ENCODE measurements at places on chromosomes 1 and 21. TPM values are rescaled to one million over a fixed set of nuclear protein-coding genes. Genes with fewer than 3 reads are reported as not detected.

The PCAT6 gene
- 6.4 TPM for total RNA-seq

The MIA3 gene
- total RNA-seq: 55.2 TPM

- no peaks in the 10 kb centered on the region for H3K27me3 ChIP-seq
- no peak overlapping the region for H3K4me3 ChIP-seq
- H3K36me3 ChIP-seq: no peaks in the 10 kb centered on the region
- DNase-seq: no peak
Observed at GRCh38 chr1:55353707-55354620, 138.8 kb upstream of the USP24 start.

- no peak overlapping the region for H3K4me3 ChIP-seq
- no peak overlapping the region for H3K27ac ChIP-seq
- peak; percentile 77 for DNase-seq
- peaks cover 2% of the 10 kb centered on the region for H3K4me1 ChIP-seq
- H3K36me3 ChIP-seq: peaks cover 18% of the 10 kb centered on the region
- no peaks in the 10 kb centered on the region for H3K27me3 ChIP-seq
Observed at GRCh38 chr1:38026592-38027200, 14.2 kb downstream of the UTP11 start.

- no peak overlapping the region for H3K4me3 ChIP-seq
- no peaks in the 10 kb centered on the region for H3K36me3 ChIP-seq
- no peak for DNase-seq
- no peaks in the 10 kb centered on the region for H3K27me3 ChIP-seq
Observed at GRCh38 chr1:174568551-174568950, 120.8 kb downstream of the GPR52 start.

DNA sequence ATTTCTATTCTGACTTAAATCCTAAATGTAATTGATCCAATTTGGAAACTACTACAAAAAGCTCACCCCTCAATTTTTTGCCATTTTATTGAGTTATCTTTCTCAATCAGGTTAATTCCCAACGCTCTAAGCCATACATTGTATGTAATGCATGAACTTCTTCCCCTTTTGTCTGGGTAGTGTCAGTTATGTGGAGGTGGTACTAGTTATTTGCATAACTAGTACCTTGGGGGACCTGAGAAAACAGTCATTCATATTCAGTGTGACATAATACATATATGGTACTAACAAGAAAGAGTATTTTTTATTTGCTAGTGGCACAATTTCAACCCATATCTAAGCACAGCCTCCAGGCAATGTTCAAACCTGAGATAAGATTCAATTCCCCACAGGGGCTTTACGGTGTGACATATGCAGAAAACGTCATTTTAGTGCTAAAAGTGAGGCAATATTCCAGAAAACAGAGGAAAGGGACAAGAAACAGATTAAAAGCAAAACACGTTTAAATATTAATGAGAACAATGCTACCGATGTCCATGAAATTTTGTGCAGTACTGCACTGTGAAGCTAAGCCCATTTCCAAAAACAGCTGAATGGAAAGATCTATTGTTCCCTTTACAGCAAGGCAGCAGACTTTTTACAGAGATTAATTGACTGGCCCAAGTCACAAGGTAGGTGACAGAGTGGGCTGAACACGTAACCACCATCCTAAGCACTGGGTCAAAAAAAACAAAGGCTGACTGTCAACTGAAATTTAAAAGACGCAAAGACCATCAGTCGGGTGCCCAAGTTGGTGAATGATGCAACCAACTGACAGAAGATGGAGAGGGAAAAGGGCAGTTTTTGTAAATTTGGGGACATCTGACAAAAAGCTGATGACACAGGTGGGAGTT lies 1.4 kb downstream of the HLCS start:
- no peaks in the 10 kb centered on the region for H3K4me1 ChIP-seq
- peaks cover 11% of the 10 kb centered on the region for H3K36me3 ChIP-seq
- no peak overlapping the region for H3K27ac ChIP-seq

- H3K4me1 ChIP-seq: no peaks in the 10 kb centered on the region
- no peak overlapping the region for H3K4me3 ChIP-seq
- no peak for DNase-seq
- H3K27ac ChIP-seq: no peak overlapping the region
Observed at GRCh38 chr1:205598841-205599668, 32.8 kb downstream of the ELK4 start.

GRCh38 chr21:36454093-36454531 lies 25.8 kb downstream of the CLDN14 start:
- no peak overlapping the region for H3K4me3 ChIP-seq
- no peaks in the 10 kb centered on the region for H3K36me3 ChIP-seq
- no peak for DNase-seq
- H3K4me1 ChIP-seq: peaks cover 8% of the 10 kb centered on the region

DNA sequence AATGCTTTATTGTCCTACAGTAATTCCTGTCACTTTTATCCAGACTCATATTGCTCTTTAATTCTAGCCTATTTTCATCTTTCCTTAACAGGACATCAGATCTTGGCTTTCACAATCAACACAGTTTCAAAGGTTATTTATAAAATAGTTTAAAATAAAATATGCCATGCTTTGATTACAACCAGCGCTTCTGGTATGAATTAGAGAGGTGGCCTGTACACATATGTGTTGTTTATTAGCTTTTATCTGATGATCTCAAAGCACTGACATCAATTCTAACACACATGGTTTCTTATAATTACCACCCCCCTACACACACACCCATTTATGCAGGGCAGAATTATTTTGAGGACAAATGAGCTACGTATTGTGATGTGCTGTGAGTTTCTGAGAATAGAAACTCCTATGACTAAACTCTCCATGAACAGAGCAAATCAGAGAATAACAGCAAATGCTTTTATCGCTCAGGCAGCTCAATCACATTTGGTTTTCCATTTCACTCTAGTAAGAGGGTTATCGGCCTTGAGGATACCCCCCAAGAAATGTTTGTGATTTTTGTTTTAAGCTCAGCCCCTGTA lies 18.0 kb downstream of the CD247 start:
- H3K4me1 ChIP-seq: peaks cover 11% of the 10 kb centered on the region
- H3K36me3 ChIP-seq: no peaks in the 10 kb centered on the region
- no peak overlapping the region for H3K27ac ChIP-seq
- DNase-seq: no peak
- no peak overlapping the region for H3K4me3 ChIP-seq

GRCh38 chr1:225766967-225767633 lies 10.5 kb upstream of the SRP9 start:
- H3K27me3 ChIP-seq: no peaks in the 10 kb centered on the region
- H3K27ac ChIP-seq: no peak overlapping the region
- no peaks in the 10 kb centered on the region for H3K36me3 ChIP-seq

GRCh38 chr1:248618878-248619277 lies 16.0 kb downstream of the OR2T11 start:
- DNase-seq: no peak
- peaks cover 5% of the 10 kb centered on the region for H3K36me3 ChIP-seq
- no peak overlapping the region for H3K27ac ChIP-seq
- H3K4me1 ChIP-seq: no peaks in the 10 kb centered on the region

DNA sequence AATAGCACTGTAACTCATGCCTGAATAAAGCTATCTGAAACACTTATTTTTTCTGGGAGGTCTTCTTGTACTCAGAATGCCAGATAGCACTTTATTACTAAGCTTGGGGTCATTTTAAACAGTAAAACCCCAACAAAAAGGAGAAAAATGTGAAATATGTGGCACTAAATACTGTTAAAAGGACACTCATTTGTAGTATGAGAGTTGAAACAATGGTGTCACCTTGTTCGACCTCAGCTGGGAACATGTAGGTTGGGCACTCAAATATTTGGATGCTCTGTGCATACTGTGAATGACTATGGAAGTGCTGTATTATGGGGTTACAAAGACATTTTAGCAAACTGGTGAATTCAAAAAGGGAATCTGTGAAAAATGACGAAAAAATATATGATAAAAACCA lies 53.9 kb downstream of the SELENOF start:
- no peaks in the 10 kb centered on the region for H3K4me1 ChIP-seq
- H3K27ac ChIP-seq: no peak overlapping the region
- no peak for DNase-seq
- no peaks in the 10 kb centered on the region for H3K27me3 ChIP-seq
- peaks cover 6% of the 10 kb centered on the region for H3K36me3 ChIP-seq

GRCh38 chr1:208273386-208274017 lies 29.3 kb upstream of the PLXNA2 start:
- H3K36me3 ChIP-seq: no peaks in the 10 kb centered on the region
- H3K4me1 ChIP-seq: peaks cover 6% of the 10 kb centered on the region
- no peaks in the 10 kb centered on the region for H3K27me3 ChIP-seq
- no peak overlapping the region for H3K4me3 ChIP-seq
- DNase-seq: no peak
